ENCODE measurements at places on chromosomes 7 and 10.

DNA sequence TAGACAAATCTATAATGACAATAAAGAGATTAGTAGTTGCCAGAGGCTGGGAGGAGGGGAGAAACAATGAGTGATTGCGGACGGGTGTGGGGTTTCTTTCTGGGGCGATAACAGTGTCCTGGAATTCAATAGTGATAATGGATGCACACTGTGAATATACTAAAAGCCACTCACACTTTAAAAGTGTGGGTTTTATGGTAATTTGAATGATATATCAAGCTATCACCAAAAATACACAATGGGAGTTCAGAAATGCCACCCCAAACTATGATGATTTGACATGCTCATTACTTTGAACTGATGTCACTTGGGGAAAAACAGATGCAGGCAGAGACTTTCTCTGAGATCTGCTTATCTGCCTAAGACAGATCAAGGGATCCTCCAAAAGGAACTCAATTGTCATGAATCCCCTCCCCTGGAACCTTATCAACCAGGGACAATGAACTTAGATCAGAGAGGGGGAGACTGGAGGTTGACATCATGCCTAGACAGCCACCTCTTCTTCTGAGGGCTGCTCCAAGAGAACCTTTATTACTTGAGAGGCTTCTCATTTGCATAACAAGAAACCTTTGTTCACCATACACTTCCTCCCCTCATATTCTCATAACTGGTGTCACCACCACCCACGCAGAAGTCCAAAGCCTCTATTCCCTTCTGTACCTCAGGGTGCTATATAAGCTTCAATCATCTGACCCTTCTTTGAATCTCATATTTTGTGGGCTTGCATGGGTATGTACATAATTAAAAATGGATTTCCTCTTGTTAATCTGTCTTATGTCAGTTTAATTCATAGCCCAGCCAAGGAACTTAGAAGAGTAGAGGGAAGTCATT, 14.8 kb upstream of the ZC3HAV1 start:
- DNase-seq, result no peak

- DNase-seq, result no peak
These were observed 513.9 kb upstream of the ZWINT start for GRCh38 chr10:56874950-56875349.

GRCh38 chr7:77457779-77458178, 41.6 kb upstream of the GSAP start:
- DNase-seq, result no peak

DNA sequence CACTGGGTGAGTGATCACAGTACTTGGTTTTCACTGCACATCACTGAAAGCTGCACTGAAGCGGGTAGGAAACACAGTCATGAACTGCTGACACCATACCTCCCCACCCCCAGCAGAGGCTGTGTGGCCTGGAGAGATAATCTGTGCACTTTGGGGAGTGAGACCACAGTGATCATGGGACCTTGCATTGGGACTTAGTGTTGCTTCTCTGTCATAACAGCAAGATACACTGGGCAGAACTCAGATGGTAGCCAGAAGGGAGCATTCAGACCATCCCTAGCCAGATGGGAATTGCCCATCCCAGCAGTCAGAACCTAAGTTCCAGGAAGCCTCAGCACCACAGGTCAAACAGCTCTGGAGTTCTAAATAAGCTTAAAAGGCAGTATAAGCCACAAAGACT, 346.4 kb upstream of the TMEM229A start:
- no peak for DNase-seq

DNA sequence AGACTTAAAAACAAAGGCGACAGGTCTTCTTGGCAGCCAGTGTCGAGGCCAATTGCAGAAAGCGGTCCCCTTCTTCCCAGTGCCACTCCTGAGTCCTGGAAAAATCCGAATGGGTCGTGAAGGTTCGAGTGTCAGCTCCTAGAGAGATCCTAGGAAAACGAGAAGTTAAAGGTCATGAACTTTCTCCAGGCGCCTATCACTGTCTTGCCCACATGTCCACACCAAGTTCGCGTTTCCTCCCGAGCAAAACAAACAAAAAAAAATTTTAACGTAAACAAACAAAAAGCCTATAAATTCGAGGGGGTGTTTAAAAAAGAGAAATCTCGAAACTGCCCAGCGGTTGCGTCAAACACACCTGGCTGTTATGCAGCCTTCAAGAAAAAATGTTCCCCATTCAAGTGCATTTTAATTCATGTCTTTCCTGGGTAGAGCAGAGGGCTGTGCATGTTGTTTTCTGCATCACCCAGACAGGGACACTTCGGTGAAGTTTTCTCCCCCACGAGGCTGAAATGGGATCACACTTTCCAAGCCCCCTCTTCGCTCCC, 1.5 kb downstream of the ARHGAP21 start:
- DNase-seq, result no peak

- no peak for DNase-seq
These were observed 5.7 kb downstream of the TNS3 start for GRCh38 chr7:47576031-47576865.

DNA sequence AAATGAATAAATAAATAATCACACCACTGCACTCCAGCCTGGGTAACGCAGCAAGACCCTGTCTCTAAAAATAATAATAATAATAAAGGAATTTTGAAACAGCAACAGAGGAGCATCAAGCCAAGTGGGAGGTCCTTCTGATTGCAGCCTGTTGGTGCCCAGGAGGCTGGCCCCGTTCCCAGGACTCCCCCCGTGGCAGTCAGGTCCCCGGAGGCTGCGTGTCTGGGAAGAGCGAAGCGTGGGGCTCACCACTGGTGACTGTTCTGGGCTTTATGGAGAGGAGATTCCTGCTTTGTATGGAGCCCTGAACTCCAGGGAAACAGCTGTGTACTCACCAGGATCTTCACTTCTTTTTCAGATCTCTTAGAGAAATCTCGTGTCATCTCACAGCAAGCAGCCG, 19.3 kb upstream of the MYH16 start:
- no peak for DNase-seq

GRCh38 chr7:113835367-113835766, 83.4 kb downstream of the PPP1R3A start:
- DNase-seq, result no peak

DNA sequence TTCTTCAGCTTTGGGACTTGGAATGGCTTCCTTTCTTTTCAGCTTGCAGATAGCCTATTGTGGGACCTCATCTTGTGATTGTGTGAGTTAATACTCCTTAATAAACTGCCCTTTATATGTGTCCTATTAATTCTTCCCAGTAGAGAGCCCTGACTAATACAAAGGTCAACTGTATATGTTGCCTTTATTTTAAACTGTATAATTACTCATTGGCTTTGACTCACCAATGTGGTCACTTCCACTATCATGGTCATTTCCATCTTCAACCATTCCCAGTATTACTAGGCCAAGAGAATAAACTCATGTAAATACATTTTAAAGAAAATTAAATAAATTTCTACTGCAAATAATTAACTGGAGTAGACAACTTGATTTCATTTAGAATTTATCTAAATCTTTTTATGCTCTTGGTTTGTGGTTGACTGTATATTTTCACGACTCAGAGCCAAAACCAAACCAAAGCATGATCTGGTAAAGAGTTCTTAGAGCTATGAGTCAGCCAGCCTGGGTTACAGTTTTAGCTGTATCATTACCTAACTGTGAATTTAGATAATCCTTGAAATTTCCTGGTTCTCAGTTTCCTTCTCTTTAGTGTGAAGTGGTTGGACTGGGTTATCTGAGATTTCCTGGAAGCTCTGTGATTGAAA, 188.4 kb downstream of the PPP1R3A start:
- DNase-seq, result no peak

DNA sequence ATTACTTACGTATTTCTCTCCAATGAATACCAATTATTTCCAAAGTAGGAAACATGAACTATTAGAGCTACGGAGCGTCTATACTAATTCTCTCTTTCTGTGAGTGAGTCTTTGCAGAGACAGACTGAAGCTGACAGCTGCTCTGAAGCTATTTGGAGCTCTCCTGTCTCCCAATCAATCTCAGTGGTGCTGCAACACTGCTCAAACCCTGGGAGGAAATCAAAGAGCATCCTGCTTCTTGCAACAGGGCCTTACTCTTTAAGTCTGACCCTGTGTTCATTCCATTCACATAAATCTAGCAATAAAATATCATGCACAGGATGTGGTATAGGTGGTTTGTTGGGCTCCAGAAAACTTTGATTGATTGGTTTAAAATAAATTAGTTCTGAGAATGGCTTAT, 685.7 kb upstream of the IGFBP3 start:
- DNase-seq, result no peak

DNA sequence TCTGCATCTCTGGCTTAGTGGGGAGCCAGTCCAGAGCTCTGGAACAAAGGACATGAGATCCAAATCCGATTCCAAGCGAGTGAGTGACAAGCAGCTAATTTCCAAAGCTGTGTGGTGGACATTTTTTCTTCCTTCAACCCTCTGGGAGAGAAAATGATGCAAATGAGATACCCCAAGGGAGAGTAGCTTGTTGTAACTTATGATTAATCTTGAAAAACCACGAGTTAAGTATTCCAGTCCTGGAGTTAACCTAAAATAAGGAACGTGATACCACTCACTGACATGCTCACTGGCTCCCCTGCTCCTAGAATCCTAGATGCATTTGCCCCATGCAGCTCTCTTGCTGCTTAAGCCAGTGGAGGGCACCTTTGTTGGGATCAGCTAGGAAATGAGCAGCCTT, 116.0 kb upstream of the HABP2 start:
- DNase-seq, result no peak

DNA sequence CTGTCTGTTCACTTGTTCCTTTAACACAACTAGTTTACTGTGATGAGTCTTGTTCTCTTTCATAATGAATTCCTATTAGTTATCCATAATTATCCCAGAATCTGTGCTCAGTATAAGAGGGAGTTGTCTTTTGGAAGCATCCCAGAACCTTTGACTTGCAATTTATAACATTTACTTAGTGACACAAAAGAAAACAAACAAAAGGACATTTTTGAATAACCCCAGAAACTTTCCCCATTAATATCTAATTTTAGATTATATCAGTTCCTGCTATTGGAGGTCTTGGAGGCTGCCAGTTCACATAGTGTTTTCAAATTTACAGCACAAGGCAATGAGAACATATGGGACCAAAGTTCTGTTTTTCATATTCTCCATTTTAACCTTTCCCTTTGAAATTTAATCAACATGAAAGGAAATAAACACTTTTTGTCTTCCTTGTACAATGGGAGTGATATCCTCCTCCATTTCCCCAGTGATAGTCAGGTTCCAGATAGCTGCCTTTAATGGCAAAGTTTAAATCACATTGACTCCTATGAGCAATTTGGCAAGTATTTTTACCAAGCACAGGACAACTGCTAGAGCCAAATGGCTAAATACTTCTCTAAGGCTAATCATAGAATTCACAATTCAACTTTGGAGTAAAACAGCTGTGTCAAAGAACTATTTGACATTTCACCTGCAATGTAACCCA, 37.1 kb upstream of the GNAT3 start:
- no peak for DNase-seq

DNA sequence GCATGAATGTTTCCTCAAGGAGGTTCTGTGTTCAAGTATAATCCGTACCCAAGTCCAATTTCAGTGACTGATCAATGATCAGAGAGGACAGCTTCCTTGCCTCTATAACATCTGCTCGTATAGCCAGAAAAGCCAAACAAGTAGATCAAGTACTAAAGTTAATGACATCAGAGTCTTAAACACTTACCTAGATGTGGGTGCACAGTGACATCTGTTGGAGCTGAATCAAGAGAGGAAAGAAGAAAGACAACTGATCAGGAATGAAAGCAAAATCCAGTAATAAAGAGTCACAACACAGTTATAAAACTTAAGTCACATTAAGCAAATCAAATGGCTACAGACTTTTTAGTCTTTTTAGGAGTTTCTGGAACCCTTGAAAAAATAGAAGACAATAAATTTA, 236.5 kb downstream of the RELN start:
- no peak for DNase-seq

GRCh38 chr7:123769371-123769770, 20.6 kb upstream of the WASL start:
- no peak for DNase-seq

DNA sequence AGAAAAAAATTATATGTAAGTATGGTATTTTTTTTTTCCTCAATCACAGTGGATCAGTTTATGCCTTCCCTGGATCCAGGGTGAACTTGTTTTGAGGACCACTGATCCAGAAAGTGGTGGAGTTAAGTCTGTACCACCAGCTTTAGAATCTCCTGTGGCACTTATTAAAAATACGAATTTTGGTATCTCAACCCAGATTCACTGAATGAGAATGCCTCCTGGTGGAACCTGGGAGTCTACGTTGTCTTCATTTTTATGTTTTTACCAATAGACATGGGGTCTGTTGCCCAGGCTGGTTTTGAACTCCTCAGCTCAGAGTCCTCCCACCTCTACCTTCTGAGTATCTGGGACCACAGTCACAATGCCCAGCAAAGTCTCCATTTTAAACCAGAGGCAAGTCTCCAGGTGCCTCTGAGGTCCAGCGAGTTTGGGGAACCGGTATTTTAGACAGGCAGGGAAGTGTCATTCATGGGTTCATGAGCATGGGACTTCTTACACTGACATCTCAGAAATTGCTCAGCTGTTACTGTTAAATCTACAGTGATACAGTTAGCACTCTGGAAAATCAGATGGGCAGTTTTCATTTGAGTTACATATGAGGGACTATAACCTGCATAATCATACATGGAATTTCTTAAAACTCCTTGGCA, 200.9 kb downstream of the AUTS2 start:
- DNase-seq, result no peak

DNA sequence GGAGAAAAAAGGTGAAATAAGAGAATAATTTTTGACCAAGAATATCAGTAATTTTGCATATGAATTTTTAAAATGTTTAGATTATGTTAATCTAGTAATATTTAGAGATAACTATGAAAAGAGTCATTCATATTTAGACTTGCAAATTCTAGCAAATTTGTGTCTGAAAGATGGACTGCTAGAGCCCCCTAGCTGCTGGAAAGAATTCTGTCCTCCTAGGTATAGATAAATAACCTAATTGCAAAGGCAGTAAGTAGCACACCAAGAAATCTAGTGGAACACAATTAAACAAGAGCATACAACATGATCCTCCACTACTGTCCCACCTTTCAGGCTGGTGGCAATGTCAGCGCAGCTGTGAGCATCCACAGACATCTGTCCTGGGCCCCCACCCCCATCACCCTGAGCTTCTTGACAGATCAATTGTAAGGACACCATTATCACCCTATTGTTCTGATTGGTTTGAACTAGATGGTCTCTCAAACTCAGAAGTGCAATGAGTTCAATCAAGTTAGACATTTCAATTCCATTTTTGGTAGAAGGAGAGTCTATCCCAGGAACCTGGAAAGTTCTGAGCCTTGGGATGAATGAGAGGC, 15.0 kb upstream of the GFRA1 start:
- peak; percentile 12 for DNase-seq

DNA sequence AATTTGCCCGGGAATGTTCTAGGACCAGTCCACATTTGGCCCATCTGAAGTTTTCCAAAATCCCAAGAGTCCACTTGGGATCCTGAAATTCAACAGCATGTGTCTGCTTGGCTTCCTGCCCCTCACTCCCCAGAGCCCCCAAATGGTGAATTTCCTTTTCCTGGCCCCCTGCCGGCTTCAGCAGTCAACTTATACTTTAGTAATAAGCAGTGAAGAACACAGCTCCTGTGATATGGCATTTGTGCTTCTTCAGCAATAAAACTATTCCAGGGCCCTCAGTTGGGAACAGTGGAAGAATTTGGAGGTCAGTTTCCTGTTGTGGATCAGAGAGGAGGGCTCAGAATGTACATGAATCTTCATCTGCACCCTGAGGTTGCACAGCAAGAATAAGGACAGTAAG, 51.1 kb downstream of the PRF1 start:
- no peak for DNase-seq
